ENCODE measurements at places on chromosomes 7 and 10.

GRCh38 chr10:100807241-100807951, 62.0 kb downstream of the PAX2 start:
- no peak for DNase-seq

- no peak for DNase-seq
These were observed 59.4 kb downstream of the CUZD1 start for GRCh38 chr10:122786269-122786668.

- DNase-seq, result no peak
These were observed at the start of gene DIP2C for GRCh38 chr10:689452-690371. Gene DIP2C, minus strand, starts transcription at chr10:689668. Its CDS starts 90 bp downstream, at chr10:689578.

- DNase-seq, result no peak
These were observed 1.6 kb downstream of the VPS26A start for GRCh38 chr10:69125554-69125953.

GRCh38 chr7:49099587-49100326, 175.4 kb downstream of the CDC14C start:
- no peak for DNase-seq

Measured in stimulated activated CD8-positive, alpha-beta memory T cell treated with anti-CD3 and anti-CD28 coated beads, Interleukin-7, amount 100 ng/mL, for 1 hour (primary cell).